Muscle of arm (tissue), 14 donors: ENCODE measurements at places on chromosomes 13 and 19. TPM values are rescaled to one million over a fixed set of nuclear protein-coding genes. Genes with fewer than 3 reads are reported as not detected.

ZSCAN22 gene
- 2.9 TPM for polyA plus RNA-seq

- DNase-seq: no peak
Observed at GRCh38 chr13:20137875-20138274, 23.0 kb downstream of the GJA3 start.

C19orf67 gene
- polyA plus RNA-seq: not detected

DNA sequence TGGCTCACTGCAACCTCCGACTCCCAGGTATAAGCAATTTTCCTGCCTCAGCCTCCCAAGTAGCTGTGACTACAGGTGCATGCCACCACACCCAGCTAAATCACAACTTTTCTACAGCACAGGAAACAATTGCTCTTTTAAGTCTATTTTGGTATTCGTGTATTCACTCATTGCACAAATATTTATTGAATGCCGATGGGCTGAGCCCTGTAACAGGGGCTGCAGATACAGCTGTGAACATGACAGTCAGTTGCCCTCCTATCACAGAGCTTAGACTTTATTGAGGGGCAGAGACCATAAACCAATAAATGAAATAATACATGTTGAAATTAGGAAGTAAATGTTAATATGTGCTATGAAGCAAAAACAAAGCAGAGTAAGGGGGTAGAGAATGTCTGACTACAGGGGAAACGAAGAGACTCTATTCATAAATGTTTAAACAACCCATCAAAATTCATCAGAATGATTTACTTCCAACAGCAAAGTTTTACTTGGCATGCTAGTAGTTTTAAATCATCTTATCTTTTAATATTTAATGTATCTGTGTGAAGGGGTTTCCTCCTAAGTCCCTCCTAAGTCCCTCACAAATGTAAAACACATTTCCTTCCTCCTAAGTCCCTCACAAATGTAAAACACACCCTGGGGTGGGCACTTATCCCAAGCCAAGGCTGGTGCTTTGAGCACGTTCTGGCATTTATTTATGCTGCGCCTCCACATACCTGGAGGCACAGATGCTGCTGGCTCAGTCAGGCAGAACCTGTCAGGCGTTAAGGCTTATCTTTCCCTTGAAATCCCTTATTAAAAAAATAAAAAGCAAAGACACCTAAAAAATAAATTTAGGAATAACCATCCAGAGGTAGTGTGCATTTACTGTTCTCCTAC is 140.8 kb downstream of the MIPEP start:
- DNase-seq: no peak

DNA sequence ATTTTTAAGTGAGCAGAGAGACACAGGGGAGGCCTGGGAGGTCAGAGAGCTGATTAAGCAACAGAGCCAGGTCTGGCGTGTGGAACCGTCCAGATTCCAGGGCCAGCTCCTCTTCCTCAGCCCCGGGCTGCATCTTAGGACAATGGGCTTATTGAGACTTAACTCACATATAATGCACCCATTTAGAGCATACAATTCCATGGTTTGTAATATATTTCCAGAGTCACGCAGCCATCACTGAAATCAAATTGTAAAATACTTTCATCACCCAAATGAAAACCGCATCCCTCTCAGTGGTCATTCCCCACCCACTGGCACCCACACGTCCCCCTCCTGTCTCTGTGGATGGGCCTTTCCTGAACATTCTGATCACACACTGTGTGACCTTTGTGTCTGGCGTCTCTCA is 2.1 kb upstream of the HMG20B start:
- DNase-seq: no peak

DNA sequence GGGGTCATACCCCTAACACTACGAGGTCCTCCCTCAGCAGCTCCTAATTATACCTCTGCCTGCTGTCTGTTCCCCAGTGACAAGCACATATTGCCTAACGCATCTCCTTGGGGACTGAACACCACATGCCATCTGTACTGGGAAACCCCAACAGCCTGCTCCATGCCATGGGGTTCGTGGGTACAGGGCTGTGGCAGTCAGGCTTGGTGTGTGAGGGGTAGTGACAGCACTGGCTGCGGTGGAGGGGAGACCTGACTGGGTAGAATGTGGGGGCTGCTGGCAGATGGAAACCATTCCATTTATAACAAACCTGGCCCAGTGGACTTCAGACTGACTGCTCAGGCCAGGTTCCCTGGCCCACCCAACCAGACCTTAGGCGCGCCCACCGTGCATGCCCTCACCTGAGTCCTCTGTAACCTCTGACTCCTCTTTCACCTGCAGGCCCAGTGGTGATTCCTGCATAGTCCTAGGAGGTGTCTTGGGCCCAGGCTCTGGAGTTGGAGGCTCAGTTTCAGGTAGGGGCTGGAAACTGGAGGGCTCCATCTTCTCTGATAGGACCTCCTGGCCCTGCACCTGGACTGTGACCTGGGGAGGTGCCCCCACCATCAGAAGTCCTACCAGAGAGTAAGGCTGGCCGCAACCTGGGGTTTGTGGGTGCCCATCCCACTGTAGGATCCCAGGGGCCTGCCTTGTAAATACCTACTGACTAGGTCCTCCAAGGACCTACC is 3.0 kb downstream of the MZF1 start:
- DNase-seq: no peak

GRCh38 chr13:114131583-114132418 is 622 bp downstream of the RASA3 start:
- DNase-seq: no peak

DNA sequence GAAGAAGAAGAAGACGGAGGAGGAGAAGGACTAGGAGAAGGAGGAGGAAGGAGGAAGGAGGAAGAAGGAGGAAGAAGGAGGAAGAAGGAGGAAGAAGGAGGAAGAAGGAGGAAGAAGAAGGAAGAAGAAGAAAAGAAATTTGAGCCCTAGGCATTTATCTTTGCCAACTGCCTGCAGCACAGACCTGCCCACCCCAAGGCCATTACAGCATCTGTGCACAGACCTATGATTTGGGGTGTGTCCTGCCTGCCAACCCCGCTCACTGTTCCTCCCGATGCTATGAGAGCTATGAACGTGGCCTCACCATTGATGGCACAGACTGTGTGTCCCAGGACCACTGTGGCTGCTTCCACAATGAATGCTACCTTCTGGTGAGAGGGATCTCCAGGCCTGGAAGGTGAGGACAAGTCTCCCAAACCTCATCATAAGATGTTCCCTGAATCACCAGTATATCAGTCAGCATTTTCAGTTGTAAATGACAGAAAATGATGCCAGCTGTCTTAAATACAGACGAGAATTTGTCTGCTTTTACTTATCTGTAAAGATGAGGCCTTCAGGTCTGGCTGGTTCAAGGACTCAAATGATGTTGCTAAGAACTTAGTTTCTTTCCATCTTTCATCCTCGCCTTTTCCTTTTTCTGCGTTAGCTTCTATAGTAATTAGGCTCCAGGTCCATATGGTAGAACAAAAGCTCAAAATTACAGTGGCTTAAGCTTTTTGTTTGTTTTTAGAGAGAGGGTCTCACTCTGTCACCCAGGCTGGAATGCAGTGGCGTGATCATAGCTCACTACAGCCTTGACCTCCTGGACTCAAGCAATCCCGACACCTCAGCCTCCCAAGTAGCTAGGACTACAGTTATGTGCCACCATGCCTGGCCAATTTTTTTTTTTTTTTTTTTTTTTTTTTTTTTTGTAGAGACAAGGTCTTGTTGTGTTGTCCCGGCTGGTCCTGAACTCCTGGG is 3.9 kb upstream of the SDHAF1 start:
- DNase-seq: no peak

GRCh38 chr19:39187552-39187943 is 9.2 kb upstream of the NCCRP1 start:
- no peak for DNase-seq

GRCh38 chr13:112721198-112722104 is 31.6 kb downstream of the ATP11A start:
- no peak for DNase-seq

RFPL4AL1 gene
- polyA plus RNA-seq: not detected

SPRED3 gene
- polyA plus RNA-seq: 0.47 TPM

PSG2 gene
- polyA plus RNA-seq: 0.79 TPM

- no peak for DNase-seq
Observed at GRCh38 chr19:13506471-13506820, at the start of gene CACNA1A. TSS of gene CACNA1A (minus strand) at chr19:13506479. CDS start at chr19:13506224, 255 bp downstream.

DNA sequence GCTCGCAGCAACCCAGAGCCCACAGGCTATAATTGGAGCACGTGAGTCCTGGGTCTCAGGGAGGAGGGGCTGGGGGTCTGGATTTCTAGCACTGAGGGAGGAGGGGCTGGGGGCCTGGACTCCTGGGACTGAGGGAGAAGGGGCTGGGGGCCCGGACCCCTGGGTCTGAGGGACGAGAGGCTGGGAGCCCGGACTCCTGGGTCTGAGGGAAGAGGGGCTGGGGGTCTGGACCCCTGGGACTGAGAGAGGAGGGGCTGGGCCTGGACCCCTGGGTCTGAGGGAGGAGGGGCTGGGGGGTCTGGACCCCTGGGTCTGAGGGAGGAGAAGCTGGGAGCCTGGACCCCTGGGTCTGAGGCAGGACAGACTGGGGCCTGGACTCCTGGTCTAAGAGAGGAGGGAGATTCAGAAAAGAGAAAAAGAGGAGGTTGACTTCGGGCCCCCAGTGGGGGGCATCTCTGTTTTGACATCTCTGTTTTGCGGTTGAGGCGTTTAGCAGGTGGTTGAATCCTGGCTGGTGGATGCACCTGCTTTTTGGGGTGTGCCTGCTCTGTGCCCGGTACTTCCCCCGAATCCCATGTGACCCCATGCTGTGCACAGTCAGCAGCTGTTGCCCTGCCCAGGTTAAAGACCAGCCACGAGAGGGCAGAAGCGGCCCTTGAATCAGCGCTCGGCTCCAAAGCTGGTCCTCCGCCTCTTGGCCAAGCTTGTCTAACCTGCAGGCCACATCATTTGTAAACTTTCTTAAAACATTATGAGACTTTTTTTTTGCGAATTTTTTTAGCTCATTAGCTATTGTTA is 10.5 kb downstream of the PVR start:
- DNase-seq: no peak

GRCh38 chr13:30748717-30749116 is 13.4 kb downstream of the ALOX5AP start:
- DNase-seq: no peak

DNA sequence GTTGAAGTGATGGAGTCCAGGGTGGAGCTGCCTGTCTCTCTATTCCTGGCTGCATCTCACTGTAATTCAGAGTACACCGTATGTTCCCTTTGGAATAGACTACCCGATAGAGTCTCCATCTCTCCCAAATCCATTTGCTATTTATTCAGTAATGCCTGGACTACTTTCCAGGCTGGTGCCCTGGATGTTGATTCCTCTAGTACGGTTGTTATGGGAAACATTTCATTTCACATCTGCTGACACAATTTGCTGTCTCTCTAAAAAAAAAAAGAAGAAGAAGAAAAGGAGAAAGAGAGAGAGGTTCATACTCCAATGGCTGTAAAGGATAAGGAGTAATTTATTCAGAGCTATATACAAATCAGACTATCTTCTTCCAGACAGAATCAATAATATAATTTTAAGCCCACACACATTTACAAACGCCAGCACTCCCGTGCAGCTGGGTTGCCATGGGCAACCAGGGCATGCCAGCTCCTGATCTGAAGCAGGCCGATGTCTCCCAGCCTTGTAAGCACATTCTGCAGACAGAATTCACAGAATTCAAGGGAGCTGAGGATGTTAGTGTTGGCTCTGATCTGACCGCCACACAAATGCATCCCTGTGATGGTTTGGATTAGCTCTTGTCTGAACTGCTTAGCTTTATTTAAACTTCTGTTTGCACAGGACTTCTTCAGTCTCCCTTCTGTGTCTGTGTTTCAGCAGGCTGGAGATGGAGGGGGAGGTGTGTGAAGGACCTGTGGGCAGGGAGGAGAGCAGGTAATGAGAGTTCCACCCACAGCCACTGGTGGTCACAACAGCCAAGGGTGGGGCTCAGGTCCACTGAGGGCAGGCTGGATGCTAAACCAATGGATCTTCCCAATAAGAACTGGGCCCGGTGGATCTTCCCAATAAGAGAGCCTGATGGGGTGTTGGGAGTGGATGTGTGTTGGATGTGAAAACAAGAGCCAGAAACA is 66.0 kb downstream of the TEX26 start:
- DNase-seq: peak; percentile 24

- DNase-seq: peak; percentile 65
Observed at GRCh38 chr13:51786425-51787265, 17.3 kb downstream of the DHRS12 start.

DNA sequence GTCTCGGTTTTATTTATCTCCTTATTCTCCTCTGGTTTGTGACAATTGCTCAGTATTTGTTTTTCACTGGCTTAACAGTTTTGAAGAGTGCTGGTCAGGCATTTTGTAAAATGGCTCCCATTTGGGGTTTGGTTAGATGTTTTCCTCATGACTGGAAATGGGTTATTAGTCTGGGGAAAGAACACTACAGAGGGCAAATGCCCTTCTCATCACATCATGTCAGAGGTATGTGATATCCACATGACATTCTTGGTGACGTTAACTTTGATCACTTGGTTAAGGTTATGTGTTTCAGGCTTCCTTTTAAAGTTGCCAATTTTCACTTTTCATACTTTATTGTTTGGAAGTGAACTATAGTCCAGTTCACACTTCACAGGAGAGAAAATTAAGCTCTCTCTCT is 74.8 kb upstream of the KLHL1 start:
- DNase-seq: no peak

- DNase-seq: no peak
Observed at GRCh38 chr13:66399873-66400272, 830.3 kb downstream of the PCDH9 start.

DNA sequence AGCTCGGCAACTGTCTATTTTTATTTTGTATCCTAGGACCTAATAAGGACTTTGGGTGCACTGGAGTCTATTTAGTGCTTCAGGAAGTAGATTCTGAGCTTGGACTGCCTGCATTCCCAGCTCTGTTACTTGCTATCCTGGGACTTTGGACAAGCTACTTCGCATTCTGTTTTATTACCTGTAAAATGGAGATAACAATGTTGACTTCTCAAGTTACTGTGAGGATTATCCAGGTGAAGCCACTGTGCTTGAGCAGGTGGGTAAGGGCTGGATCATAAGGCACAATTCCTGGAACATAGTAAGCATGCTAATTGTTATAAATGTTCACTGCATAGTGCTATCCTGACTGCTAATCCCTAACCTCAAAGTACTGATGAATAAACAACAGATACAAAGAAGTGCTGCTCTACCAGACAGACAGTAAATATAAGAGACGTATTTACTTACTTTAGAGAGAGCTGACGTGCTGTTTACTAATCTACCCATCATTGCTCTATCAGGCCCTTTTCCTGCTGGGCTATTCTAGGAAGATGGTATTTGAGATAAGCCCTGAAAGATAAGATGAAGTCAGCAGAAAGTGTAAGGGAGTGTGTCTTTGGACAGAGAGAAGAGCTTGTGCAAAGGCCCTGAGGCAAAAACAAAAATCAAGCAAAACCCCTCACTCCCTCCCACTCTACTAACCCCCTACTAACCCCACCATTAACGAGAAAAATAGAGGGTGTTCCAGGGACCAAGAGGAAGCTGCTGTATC is 50.8 kb upstream of the FLT1 start:
- DNase-seq: no peak

CPAMD8 gene
- polyA plus RNA-seq: 3.9 TPM

ZNF160 gene
- 17.1 TPM for polyA plus RNA-seq

FCGBP gene
- polyA plus RNA-seq: 2.4 TPM

- peak; percentile 41 for DNase-seq
Observed at GRCh38 chr13:79782541-79783205, 301.7 kb downstream of the NDFIP2 start.

CILP2 gene
- polyA plus RNA-seq: 10.9 TPM
